ENCODE measurements at places on chromosomes 7 and 10. TPM values are rescaled to one million over a fixed set of nuclear protein-coding genes. Genes with fewer than 3 reads are reported as not detected.

- DNase-seq, result no peak
Measured at GRCh38 chr10:5894403-5894802, 4.4 kb downstream of the FBH1 start.

DNA sequence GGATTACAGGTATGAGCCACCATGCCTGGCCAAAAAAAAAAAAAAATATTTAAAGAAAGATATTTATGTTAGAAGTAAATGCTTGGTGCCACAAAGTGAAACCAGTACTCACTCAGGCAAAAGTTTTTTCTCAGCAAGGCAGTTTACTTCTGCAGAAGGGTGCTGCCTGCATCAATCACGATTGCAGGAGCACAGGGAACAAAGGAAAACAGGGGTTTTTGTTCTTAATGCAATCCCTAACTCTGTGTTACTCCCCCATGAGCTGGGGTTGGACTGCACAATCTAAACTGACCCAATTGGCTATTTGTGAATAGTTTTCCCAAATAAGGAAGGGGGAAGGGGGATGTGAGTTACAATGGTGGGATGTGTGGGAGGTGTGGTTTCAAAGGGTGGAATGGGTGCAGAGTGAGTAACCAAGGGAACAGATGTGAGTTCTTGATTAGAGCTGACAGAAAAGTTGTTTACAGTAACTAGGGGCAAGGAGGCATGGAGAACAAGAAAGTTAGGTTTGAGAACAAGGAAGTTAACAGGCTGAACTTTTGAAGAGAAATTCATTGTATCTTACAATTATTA is 255.4 kb downstream of the TYW1 start:
- DNase-seq, result no peak

- no peak for DNase-seq
Measured at GRCh38 chr10:78747401-78748234, 321.1 kb upstream of the ZMIZ1 start.

DNA sequence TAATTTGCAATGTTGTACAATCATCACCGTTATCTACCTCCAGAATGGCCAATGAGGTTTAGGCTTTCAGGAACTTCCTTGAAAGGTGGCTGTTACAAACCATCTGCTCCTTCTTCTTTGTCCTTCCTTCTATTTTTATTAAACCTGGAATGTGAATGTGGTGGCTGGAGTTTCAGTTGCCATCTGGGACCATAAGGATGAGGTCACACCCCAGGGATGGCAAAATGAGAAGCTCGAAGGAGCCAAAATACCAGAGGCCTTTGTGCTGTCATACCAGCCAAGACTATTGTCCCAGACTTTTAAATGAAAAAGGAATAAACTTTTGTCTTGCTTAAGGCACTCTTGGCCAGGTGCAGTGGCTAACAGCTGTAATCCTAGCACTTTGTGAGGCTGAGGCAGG is 30.9 kb upstream of the LMTK2 start:
- no peak for DNase-seq

- DNase-seq, result no peak
Measured at GRCh38 chr10:80171248-80171660, 34.1 kb downstream of the ANXA11 start.

GRCh38 chr10:11242443-11243387 is 225.0 kb downstream of the CELF2 start:
- no peak for DNase-seq

- DNase-seq, result peak; percentile 80
Measured at GRCh38 chr10:133258818-133259601, 17.7 kb downstream of the ADAM8 start.

DNA sequence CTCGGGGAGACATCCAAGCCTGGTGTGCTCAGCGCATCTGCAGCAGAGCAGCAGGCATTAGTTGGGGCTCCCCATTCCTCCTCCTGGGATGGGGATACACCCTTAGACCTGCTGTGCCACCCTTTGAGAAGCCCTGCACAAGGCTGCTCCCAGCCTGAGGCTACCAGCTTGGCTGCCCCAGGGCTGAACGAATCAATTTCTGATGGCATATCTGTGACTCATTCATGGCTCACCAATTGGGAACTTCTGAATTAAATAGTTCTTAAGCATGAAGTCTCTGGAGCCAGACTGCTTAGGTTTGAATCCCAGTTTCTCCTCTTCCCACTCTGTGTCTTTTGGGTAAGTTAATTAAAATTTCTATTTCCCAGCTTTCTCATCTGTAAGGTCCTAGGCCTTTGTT is 16.3 kb upstream of the GLI3 start:
- no peak for DNase-seq

Gene IPMK
- 6.1 TPM for total RNA-seq

Gene MYOZ1
- 1.1 TPM for total RNA-seq

Gene PDE6C
- total RNA-seq, result not detected

Gene OGDHL
- 0.36 TPM for total RNA-seq

Gene HMX3
- not detected for total RNA-seq

Gene ANKRD61
- total RNA-seq, result not detected

Gene FAM180A
- not detected for total RNA-seq

Gene CRPPA
- total RNA-seq, result 1.8 TPM
